ENCODE measurements at places on chromosomes 12 and 14.

GRCh38 chr14:32306549-32306948 is 22.5 kb upstream of the AKAP6 start:
- DNase-seq = no peak

GRCh38 chr12:101671157-101671791 is 26.2 kb upstream of the CHPT1 start:
- DNase-seq = peak; percentile 67

- DNase-seq = no peak
Observed at GRCh38 chr14:40028991-40029390, 596.8 kb upstream of the FBXO33 start.

DNA sequence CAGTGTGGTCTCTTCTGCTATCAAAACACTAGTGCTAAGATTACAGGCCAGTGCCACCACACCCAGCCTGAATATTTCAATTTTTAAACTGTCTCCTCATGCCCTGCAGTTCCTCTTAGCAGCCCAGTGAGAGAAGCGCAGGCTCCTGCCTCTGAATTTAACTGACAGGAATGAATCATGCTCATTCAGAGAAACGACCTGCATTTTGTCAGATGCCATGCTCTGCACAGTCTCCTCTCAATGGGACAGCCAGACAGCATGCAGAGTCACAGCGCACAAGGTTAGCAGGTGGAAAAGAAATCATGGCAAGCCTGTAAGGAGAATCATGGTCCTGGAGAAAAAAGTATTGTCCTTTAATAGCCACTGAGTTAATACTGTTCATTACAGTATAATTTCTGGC is 691.0 kb upstream of the SEL1L start:
- no peak for DNase-seq

DNA sequence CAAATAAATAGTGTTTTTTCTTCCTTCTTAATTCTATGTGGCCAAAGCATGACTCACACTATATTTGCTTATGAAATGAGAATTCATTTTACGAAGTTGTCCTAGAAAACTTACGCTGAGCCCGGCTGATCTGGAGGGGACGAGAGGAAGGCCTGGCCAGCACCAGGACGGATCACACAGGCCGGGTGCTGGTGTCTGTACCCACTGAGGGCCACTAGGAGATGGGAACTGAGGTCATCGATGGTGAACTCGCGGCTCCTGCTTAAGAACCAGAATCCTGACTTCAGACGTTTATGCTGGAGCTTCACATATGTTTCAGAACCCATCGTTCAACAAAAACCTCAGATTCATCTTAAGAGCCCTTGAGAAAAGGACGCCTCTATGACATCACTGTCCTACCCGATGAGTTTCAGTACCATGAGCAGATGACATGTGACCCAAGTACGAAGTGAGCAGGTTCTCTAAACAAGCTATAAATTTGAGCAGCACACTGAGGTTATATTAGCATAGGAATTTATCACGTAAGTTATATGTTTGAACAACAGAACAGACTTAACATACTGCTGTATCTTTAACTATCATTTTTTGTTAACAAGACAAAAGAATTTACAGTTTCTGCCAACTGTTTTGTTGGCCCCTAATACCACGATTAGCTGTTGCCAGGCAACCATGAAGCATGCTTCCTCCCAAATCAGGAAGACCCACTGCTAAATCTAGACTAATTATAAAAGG is 111.9 kb downstream of the FOXN3 start:
- DNase-seq = peak; percentile 42

DNA sequence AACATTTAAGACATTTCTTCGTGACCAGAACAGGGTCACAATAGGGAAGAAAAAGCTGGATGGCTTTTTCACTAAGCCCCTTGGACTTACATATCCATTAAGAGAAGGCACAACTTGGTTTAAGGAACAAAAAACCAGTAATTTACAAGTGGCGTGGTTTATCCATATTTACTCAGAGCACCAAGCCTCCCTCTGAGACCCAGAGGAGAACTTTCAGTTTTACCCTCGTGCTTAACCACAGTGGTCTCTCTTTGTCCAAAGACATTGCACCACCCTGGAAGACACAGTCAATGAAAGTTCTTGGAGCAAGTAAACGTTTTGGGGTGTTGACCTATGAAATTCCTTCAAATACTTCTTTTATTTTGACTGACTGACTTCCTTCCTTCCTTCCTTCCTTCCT is 52.5 kb downstream of the SSPN start:
- no peak for DNase-seq
